ENCODE measurements at places on chromosomes 1 and 21. TPM values are rescaled to one million over a fixed set of nuclear protein-coding genes. Genes with fewer than 3 reads are reported as not detected.

The OPRD1 gene
- under 0.01 TPM for total RNA-seq

The FMO2 gene
- 11.8 TPM for total RNA-seq

The C8A gene
- total RNA-seq = not detected

The ITGB2 gene
- 1.7 TPM for total RNA-seq

The KIF17 gene
- total RNA-seq = 0.39 TPM

The RGS5 gene
- total RNA-seq = 83.3 TPM

The FMO4 gene
- total RNA-seq = 2.4 TPM

The MYCBP gene
- total RNA-seq = 2.7 TPM

The NID1 gene
- 175 TPM for total RNA-seq

The TEKT2 gene
- 0.36 TPM for total RNA-seq

The NFASC gene
- total RNA-seq = 47.6 TPM

The UTS2 gene
- total RNA-seq = not detected

The SPRR4 gene
- not detected for total RNA-seq

The TP53BP2 gene
- total RNA-seq = 40.6 TPM

The SLAMF9 gene
- total RNA-seq = 0.59 TPM
